NAMALWA (cell line): ENCODE measurements at places on chromosomes 6 and 20.

GRCh38 chr6:145531822-145532221 is 203.5 kb downstream of the EPM2A start:
- no peak for DNase-seq

GRCh38 chr6:108767418-108768165 is 80.6 kb upstream of the ARMC2 start:
- DNase-seq = no peak

GRCh38 chr6:79377888-79378348 is 143.4 kb upstream of the HMGN3 start:
- DNase-seq = no peak

DNA sequence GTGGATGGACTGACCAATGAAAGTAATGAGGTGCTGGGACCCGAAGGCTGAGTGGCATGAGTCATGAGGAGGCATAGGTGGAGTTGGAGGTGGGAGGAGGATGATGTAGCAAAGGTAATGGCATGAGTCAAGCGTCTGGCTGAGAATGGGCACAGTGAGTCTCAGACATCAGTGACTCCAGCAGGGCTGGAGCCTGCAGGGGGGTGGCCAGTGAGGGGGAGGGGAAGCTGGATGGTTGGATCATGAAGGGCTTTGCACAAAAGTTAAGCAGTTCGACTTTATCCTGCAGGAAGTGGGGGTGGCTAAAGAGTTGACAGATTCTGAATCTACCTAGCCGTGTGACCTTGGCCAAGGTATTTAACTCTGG is 99.0 kb upstream of the IYD start:
- DNase-seq = no peak

GRCh38 chr20:45894797-45895196 is 3.7 kb downstream of the CTSA start:
- no peak for DNase-seq

GRCh38 chr6:159529934-159530333 is 163.1 kb downstream of the SOD2 start:
- no peak for DNase-seq

DNA sequence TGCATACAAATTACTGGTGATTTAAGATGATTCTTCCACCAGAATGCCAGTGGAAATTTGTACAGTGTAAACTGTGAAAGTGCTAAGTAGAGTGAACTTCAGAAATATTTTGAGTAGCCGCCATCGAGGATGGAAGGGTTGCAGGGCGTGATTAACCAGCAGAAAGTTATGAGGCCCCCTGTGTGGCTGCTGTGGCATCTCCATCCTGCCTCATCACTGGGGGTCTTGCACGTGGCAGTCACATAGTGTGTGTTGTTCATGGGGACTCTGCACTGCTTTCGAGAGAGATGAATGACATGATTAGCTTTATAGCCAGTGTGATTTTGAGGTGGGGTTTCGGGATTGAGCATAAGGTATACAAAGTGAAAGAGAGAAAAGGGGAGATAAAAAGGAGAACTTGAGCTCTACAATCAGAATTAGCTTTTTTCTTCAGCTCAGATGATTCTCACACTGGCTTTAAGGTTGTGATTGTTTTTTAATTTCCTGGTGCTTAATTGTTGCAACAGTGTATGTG is 26.4 kb downstream of the KCTD20 start:
- DNase-seq = no peak

DNA sequence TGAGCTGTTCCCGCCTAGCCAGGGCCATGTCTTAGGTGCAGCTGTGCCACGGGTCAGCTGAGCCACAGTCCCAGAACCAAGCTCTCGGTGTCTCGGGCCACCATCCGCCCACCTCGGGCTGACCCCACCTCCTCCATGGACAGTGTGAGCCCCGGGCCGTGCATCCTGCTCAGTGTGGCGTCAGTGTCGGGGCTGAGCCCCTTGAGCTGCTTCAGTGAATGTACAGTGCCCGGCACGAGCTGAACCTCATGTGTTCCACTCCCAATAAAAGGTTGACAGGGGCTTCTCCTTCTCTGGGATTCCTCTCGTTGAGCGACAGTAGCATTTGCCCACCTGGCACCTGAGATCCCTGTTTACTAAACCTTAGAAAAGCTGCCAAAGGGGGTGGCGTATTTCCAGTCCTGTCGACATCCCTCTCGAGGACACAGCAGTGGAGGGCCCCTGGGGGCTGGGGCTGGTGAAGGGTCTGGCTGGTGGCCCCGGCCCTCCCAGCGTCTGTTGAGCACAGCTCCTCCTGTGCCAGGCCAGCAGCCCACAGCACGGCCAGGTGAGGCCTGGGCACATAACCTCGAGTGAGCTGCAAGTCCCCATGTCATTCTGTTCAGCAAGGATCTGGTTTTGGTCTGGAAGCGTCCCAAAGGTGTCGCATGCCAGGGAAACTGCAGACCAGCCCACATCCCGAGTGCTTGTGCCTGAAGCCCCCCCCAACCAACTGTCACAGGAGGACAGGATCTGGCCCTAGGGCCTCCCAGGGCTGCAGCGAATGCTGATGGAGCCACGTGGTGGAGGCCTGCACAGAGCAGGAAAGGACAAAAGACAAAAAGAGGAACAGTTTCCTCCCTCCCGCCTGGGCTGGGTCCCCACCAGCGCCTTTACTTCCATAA is 21.2 kb upstream of the PYGB start:
- no peak for DNase-seq

GRCh38 chr6:27864906-27865849 is 47.0 kb downstream of the OR2B2 start:
- peak; percentile 99 for DNase-seq

DNA sequence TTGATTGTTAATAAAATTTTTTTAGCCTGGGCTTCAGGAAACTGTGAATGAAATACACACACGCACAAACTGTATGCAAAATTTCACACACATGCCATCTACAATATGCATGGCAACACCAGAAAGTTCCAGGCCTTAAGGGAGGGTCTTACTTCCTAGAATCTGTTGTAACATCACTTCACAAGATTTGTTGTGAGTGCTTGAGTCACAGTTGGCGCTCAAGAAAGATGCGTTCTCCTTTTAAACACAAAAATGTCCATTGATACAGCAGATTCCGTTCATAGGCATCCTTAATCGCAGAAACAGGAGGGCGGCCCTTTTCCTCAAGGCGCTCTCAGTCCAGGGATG is 485 bp upstream of the RTF2 start:
- no peak for DNase-seq

DNA sequence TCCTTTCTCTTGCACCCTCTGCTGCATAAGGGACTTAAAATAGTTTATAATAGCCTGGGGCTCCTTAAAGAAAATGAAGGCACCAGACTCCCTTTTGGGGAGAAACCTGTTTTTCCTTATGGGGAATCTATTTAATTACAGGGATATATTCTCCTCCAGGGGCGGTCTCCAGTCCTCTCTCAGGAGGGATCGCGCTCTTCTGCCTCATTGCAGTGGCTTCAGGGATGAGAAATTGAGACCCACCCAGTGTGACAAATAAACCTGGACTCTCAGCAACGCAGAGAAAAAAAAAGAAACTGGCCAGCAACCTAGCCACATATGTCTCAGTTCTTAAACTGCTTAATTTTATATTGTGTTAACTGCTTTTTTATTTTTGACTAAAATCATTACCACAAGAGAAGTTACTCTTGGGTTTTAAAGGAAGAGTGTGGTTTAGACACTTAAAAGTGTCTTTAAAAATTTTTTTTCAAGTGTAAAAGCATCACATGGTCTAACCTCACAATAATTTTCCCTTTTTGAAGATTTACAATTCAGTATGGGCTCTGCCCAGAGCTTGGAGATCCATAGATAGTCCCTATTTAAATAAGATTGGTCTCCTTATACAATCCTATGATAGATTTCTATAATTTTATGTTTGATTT is 11.7 kb upstream of the GOPC start:
- no peak for DNase-seq

DNA sequence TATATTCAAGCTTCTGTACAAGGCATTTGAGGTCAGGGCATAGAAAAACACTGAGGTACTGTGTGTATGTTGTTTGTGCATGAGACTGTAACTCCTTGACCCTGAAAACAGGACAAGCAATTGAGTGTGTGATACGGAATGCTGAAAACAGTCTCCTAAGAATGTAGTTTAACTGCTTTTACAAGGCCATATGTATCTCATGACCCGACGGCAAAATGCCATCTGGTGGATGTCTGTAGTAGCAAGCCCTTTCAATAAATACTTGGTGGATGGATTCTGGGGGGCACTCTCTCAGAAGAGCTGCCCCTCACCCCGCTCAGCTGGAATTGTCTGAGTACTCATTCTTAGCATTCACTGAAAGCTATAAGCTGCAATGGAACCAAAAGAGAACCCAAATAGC is 69.3 kb upstream of the EYS start:
- no peak for DNase-seq

- DNase-seq = peak; percentile 47
Observed at GRCh38 chr6:7145885-7146828, 38.4 kb downstream of the RREB1 start.

GRCh38 chr6:157291356-157291755 is 32.0 kb downstream of the TMEM242 start:
- DNase-seq = no peak

GRCh38 chr20:63889241-63890200 is 5.4 kb upstream of the DNAJC5 start:
- no peak for DNase-seq

- peak; percentile 97 for DNase-seq
Observed at GRCh38 chr20:290084-290831, at the start of gene C20orf96. Gene C20orf96, minus strand, starts transcription at chr20:290750. Its CDS starts 140 bp downstream, at chr20:290610.

DNA sequence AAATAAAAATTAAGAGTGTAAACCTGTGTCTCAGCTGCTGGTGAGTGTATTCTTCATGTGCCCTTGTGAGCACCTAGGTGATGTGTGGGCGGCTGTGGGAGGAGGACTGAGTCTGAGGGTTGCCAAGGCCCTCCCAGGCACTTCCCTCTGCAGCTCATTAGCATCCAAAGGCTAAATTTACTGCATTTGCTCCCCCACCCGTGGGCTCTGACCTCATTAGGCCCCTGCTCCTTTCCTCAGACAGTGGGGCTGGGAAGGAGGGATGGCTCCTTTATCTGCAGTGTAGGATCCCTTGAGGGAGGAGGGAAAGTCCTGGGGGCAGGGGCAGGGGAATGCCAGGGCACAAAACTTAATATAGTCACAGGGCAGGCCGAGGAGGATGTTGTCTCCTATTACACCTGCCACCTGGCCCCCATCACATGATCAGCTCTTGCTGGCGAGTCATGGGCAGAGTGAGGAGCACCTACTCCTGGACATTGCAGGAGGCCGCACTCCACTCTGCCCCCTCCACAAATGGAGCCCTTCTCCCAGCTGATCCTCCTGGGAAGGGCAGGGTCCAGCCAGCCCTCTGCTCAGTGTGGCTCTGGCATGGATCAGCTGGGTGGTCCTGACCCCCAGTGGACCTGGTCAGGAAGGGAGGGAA is 133.2 kb downstream of the MRPL14 start:
- DNase-seq = no peak

- DNase-seq = no peak
Observed at GRCh38 chr6:16576451-16577368, 184.6 kb downstream of the ATXN1 start.

DNA sequence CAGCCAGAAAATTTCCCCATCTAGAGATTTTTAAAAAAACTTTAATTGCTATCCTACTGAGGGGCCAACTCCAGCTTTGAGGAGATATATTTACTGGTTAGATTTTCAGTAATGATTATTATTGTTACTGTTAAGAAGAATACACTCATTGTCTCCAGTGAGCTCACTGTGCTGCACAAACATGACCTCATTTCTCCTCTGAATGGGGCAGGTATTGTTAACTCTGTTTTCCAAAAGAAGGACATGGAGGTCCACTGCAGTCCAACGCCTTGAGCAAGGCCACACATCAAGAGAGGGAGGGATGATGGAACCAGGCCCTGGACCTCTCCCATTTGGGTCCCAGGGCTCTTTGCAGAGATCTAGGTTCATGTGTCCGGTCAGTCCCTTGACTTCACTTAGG is 13.9 kb upstream of the SCUBE3 start:
- no peak for DNase-seq

DNA sequence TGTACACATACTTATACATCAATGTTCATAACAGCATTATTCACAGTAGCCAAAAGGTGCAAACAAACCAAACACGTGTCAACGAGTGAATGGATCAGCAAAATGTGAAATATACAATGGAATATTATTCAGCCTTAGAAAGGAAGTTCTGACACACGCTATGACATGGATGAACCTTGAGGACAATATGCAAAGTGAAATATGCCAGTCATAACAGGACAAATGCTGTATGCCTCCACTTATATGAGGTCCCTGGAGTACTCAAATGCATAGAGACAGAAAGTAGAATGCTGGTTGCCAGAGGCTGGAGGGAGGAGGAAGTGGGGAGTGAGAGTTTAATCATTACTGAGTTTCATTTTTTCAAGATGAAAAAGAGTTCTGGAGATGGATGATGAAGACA is 37.8 kb upstream of the IGF2R start:
- DNase-seq = no peak

DNA sequence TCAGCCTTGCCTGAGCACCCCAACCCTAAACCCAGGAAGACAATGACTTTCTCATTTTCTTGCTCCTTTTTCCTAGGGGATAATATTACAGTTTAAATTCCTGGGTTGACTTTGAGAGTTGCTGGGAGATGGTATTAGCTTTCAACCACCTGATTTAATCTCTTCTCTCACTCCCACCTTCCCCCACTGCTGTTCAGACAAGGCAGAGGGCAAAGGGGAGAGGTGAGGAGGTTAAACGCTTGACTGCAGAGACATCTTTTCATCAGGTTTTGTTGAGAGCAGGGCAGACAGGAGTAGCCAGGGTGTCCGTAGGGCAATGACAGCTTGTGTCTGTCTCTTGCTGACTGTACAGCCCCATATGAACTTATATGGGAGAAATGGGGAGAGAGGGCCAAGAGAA is 811.2 kb downstream of the MAFB start:
- no peak for DNase-seq

DNA sequence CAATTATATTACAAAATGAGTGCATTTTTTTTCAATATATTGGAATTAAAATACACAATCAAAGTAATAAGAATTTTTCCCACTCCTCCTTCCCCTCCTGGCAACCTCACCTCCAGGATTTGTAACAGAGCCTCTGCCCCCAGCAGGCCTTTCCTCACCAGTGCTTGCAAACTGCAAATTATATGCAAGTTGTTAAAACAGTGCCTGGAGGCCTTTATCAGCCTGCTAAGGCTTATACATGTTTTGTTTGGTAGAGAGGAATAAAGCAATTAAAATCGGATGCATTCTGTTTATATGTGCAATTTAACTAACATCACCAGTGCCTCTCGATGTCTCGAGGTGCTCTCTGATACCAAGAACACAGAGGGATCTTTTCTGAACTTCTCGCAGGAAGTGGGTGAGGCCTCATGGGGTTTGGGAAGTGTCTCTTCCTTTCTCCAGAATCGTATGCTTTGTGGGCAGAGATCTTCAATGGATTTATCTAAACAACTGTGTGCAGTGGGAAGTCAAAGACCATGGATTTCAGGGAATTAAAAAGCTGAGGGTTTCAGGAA is 186.8 kb downstream of the CDH26 start:
- DNase-seq = no peak
